Stimulated activated CD8-positive, alpha-beta memory T cell treated with anti-CD3 and anti-CD28 coated beads, Interleukin-7, amount 100 ng/mL, for 1 hour (primary cell): ENCODE measurements at places on chromosomes 6 and 20.
A peak's percentile ranks its signal among the peaks of the same experiment; 100 is the strongest.

GRCh38 chr20:46089167-46089416 lies 670 bp downstream of the NCOA5 start:
- no peak for DNase-seq

DNA sequence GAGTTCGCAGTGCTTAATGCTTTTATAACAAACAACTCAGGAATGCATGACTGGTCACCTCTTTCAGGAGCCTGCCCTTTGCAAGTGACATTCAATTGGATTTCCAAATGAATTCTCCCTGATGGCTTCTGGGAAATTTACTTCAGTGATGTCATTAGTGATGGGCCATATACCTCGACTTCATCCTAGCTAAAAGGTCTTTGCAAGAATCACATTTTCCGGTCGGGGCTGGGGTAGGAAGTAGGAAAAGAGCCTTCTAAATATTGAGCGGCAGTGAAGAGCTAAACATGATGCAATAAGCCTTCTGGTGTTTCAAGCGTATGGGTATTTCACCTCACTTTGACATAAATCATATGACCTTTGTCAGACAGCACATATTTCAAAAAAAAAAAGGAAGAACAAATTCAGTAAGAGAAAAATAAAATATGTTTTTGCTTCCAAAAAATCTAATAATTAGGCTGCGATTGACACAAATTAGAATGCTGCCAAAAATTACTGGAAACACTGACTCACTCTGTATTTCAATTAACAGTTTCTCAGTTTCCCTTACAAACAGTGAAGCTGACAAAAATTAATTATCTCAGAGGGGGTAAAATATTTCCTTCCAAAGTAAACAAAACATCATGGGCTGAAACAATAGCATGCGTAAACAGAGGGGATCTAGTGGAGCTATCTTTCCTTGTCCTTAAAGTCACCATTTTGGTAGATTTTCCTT lies 39.8 kb downstream of the ADTRP start:
- DNase-seq: no peak

- DNase-seq: no peak
Observed at GRCh38 chr20:40282941-40283340, 406.1 kb downstream of the MAFB start.

GRCh38 chr6:80340280-80340679 lies 233.8 kb downstream of the BCKDHB start:
- no peak for DNase-seq

GRCh38 chr6:586553-586952 lies 70.3 kb downstream of the HUS1B start:
- no peak for DNase-seq

- DNase-seq: no peak
Observed at GRCh38 chr6:118080547-118080946, 173.5 kb downstream of the SLC35F1 start.

DNA sequence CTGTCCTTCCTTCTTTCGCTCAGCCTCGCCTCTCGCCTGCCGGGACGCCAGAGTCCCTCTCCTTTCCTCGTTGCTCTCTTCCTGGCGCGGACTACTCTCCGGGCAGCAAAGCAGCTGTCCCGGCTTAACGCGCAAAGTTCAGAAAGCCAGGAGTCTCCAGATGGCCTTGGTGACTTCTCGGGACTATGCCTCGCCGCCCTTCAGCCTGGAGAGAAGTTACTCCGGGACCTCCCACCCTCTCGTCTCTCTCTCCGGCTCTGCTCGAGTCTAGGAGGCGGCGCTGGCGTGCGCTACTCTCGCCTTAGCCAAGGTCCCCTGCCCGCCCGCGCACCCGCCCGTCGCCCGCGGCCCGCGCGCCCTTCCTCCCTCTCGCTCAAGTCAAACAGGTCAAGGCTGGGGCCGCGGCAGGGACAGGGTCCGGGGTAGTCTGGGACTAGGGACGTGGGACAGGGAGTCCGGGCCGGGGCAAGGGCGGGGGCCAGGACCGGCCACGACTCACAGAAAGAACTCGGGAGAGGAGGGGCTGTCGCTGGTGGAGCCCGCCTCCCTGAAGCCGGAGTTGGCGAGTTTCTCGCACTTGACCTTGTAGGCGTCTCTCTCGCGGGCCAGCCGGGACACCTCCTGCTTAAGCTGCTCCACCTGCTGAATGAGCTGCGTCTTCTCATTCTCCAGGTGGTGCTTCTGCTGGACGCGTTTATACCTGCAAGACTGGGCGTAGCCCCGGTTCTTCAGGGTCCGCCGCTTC lies 1.5 kb downstream of the MAFB start:
- DNase-seq: no peak

DNA sequence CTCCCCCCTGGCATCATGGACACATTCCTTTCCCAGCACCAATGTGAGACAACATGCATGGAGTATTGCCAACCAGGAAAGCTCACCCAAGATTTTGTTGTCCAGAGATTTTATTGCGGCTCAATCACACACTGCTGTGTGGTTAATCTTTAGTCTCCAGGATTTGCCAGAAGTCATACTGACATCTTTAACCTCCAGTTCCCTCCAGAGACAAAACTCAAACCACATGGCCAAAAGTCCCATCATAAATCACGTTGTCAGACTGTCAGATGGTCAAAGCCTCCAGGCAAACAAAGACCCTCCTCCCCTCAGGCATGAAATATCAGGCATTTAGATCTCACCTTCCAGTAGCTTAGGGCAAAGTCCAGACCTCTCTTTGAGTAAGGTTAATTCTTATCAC lies 97.3 kb upstream of the OPRM1 start:
- no peak for DNase-seq

DNA sequence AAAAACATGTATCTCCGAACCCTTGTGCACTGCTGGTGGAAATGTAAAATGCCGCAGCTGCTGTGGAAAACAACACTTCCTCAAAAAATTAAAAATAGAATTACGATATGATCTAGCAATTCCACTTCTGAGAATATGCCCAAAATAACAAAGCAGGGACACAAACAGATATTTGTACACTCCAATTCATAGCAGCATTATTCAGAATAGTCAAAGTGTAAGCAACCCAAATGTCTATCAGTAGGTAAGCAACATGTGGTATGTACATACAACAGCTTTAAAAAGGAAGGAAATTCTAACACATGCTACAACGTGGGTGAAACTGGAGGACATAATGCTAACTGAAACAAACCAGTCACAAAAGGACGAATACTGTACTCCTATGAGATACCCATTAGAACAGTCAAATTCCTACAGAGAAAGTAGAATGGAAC lies 5.7 kb upstream of the RAB5IF start:
- DNase-seq: no peak

GRCh38 chr6:146985111-146985510 lies 219.1 kb upstream of the STXBP5 start:
- no peak for DNase-seq

GRCh38 chr6:130115036-130115435 lies 96.7 kb downstream of the L3MBTL3 start:
- DNase-seq: no peak

- no peak for DNase-seq
Observed at GRCh38 chr6:136189104-136189503, 61.0 kb downstream of the MTFR2 start.

DNA sequence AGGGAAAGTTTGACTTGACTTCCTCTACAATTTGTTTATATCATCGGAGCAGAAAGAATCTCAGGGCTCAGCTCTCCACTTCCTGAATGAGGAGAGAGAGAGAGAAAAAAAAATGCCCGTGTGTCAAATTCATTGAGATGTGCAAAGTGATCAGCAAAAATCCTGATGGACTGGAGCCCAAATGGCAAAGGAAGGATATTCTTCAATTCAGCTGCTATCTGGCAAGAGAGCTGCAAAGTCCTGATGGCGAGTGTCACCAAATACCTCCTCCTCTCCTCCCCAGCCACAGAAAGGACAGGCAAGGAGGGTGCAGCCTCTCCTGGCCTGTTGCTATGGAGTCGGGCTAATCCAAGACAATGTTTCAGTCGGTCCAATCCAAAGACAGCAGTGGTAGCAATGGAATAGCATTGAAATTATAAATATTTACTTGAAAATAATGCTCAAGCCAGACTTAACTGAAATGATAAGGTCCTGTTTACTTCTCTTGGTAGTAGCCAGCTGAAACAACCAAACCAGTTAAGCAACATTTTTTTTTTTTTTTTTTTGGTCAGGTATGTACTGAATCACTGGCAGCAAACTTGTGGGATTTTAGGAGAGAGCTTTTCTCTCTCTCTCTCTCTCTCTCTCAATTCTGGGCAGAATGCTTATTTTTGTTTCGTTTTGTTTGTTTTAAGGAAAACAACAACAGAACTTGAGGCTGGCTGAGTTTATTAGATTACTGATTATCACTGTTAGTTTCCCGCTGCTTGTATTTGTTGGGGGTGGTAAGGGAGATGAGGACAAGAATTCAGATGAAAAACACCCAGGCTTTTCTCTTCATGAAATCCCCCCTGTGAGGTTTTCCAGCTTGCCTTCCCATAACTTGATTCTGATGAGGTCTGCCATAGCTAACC lies 204.2 kb downstream of the BCAS1 start:
- DNase-seq: no peak

DNA sequence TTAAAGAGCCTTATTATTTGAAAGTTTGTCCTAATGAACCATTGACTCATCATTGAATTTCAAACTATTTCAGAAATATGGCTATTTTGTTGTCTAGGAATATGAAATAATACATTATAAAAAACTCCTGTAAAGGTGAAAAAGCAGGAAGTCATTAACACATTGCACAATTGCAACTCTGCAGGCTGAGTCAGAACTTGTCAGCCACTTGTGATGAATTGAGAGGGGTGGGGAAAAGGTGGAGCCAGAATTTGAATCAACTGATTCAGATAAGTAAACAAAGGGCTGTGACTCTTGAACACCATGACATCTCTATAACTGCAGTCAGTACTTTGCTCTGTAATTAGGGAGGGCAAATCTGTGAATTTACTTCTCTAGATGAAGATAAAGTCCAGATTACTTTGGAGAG lies 6.0 kb downstream of the C6orf141 start:
- DNase-seq: no peak

- DNase-seq: peak; percentile 35
Observed at GRCh38 chr6:26156850-26157250, 69.6 kb downstream of the HFE start.

- no peak for DNase-seq
Observed at GRCh38 chr6:143410859-143411270, 39.6 kb downstream of the ADAT2 start.

DNA sequence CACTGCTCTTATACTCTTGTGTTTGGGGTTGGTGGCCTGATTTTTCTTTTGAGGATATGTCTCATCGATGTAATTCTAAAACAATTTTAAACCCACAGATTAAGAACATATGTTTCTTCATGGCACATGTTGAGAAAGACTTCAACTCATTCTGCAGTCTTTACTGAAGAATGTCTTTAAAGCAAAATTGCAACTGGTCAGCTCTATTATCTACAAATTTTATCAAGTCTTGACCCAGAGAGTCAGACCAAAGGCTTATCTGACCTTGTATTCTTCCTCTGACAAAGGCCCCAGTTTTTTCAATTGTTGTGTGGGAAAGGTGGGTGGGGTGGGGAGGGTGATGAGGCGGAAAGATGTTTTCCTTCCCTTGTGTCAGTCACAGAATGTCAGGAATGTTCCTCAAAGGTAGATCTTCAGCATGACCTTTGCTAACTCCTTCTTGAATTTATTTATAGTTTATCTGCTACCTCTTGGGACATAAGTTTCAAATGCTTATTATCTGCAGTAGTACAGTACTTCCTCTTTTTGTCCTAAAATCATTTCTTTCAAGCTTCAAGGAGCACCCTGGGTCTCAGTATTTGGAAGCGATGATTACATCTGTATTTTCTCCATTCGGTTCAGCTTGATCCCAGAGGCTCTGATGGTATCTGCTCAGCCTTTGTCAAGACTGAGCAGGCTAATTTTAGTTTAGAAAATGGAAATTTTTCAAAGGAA lies 63.2 kb upstream of the TIAM2 start:
- DNase-seq: no peak

GRCh38 chr6:154157706-154158105 lies 118.7 kb downstream of the OPRM1 start:
- DNase-seq: no peak

DNA sequence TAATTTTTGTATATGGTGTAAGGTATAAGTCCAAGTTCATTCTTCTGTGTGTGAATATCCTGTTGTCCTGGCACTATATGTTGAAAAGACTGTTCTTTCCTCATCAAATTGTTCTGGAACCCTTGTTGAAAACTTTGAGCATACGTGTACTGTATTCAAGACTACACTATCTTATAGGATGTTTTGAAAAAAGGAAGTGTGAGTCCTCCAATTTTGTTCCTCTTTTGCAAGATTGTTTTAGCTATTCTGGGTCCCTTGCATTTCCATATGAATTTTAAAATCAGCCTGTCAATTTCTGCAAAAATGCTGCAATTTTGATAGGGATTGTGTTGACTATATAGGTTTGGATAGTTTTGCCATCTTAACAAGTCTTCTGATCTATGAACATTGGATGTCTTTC lies 195.2 kb downstream of the BACH2 start:
- no peak for DNase-seq

GRCh38 chr20:58236612-58237317 lies 8.3 kb upstream of the ANKRD60 start:
- peak; percentile 67 for DNase-seq

DNA sequence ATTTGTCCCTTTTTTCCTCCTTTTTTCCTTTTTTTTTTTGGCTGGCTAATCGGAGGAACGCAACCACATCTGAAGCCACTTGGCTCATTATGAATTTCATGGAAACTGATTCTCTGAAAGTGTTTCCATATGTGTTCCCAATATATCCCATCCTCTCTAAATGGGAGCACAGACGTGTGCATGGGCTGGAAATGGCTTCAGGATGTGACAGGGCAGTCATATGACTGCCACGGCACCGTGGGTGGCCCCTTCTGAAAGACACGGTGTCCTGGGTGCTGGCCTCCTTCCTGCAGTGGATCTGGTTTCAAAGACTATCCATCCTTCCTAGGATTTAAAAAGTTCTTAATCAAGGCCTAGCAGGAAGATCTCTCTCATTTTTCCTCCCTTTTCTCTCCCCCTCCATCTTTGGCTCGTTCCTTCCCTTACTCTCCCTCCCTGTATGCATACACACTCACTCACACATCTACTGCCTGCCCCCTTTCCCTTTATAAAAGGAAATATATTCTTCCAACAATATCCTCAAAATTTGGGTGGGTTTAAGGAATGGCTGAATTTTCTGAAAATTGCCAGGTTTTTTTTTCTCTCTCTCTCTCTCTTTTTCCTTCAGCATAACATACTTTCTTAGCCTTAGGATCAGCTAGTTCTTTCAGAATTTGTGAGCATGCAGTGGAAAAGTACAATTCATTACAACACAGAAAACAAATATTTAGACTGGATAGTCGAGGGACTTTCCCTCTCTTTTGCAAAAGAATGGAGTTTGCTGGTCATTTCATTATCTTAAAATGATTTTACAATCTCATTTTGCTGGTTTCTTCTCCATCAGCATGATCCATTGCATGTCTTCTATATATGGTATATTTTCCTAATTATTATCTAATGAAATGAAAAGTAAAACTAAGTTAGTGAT lies 161.2 kb upstream of the SUPT3H start:
- no peak for DNase-seq

- no peak for DNase-seq
Observed at GRCh38 chr6:39330057-39330456, 7.6 kb upstream of the KCNK16 start.

- no peak for DNase-seq
Observed at GRCh38 chr20:53036992-53037391, 64.8 kb downstream of the TSHZ2 start.

DNA sequence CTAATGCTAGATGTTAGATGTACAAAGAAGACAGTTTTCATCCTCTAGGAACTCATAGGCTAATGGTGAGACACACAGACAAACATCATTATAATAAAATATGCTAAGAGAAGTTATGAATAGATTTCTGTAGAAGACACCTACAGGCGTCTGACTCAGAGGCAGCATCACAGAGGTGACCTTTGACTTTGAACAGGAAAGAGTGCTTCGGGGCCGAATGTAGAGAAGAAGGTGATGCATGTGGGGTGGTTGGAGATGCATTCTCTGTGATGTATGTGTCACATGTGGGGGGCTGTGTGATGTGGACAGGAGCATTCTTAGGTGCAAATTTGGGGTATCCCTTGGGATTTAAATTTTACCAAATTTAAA lies 6.8 kb downstream of the GUCA1A start:
- DNase-seq: no peak
